ENCODE measurements at places on chromosomes 4 and X.

DNA sequence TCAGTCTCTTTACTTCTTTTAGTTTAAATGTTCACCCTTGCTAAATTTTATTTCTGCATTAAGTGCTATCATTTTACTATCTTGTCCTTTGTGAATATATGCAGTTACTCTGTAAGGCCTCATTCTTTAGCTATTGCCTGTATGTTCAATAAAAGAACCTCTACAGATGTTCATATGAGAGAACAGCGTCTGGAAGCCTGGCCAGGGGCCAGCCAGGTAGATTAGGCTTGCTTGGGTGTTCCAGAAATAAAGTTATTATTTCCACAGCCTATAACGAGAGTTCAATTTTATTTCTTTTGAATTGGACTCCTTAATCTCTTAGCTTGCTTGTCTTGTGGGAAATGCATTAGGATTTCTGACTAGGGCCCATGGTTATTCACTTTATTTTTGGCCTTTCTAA is 214.5 kb downstream of the TLL1 start:
- no peak for DNase-seq

DNA sequence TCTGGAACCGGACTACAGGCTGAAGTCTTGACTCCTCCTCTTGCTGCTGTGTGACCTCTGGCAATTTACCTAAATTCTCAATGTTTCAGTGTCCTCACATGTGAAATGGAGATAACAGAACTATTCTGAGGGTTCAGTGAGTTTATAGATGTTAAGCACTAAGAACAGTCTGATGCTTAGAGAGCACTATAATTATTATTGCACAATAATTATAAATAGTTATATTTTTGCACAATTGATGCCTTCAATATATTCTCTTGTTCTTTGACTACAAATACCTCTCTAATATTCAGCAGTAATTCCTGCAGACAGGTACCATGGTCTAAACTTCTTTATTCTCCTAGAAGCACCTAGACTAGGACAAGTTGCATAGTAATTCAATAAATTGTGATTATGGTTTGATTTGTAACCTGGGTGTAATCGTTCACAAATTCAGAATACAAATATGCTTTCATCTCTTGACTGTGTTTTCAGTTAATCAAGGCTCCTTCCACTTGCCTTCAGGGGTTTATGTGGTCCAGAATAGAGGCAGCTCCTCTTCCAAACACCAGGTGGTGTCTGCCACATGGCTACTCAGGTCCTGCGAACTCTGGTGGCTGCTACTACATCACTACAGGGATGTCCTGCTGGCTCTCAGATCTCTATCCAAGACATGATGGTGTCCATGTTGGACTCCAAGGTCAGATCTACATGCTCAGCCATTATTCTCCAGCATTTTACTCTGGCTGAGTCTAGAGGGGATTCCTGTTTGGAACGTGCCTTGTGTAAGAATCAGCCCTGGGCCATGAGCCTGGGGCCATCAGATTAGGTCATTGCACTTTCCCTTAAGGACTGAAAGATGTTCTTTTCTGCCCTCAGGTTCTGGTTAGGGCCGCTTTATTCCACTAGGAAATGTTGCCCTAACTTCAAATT is 103.4 kb downstream of the QRFPR start:
- no peak for DNase-seq

GRCh38 chr4:113694008-113694407 is 67.5 kb downstream of the CAMK2D start:
- DNase-seq: no peak

DNA sequence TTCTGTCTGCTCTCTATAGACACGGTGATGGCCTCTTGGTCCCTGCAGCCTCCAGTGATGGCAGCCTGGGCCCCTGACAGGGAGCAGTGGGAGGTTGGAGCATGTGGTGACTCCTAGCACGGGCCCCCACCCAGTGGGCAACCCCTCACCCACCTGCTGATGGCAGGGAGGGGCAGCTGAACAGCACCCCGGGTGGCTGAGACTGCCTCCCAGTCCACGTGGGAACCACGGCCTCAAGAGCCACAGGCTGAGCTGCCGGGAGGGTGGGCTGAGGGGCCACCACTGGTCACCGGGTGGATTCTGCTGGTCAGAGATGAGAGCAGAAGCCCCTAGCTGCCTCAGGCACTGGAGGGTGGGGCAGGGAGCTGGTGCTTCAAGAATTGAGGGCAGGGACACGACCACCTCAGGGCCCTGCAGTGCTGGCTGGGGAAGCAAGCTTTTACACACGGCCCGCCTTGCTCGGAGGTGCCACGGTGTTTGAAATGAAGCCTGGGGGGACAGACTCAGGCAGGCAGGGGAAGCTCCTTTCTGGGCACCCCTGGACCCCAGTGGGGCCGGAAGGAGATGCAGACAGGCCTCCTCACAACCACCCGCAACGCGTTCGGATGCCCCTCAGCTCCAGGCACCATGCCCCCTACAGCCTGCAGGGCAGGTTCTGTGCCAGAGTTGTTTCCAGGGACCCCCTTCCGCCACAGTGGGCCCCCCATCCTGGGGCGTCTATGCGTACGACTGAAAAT is 6.3 kb upstream of the HAUS3 start:
- no peak for DNase-seq

GRCh38 chrX:20383477-20383876 is 116.8 kb upstream of the RPS6KA3 start:
- DNase-seq: no peak

GRCh38 chrX:65551086-65551485 is 16.5 kb upstream of the LAS1L start:
- no peak for DNase-seq

GRCh38 chr4:176708771-176709311 is 83.9 kb downstream of the VEGFC start:
- DNase-seq: no peak

DNA sequence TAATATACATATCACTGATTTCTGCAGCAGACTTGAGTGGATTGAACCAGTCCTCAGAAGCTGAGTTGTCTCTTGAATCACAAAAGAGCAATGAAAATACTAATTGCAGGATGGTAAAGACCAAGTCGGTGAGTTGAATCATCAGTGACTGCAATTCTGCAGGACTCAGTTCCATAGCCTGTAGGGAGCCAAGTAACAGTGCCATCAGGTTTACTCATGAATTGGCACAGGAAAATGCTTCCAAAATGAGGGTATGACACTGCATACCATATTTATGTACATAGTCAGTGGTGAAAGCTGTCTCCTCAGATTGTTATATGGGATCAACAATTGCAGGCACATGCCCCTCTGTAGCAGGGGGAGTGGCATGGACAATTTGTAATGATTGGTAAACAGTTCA is 192.8 kb downstream of the CCNG2 start:
- DNase-seq: no peak

DNA sequence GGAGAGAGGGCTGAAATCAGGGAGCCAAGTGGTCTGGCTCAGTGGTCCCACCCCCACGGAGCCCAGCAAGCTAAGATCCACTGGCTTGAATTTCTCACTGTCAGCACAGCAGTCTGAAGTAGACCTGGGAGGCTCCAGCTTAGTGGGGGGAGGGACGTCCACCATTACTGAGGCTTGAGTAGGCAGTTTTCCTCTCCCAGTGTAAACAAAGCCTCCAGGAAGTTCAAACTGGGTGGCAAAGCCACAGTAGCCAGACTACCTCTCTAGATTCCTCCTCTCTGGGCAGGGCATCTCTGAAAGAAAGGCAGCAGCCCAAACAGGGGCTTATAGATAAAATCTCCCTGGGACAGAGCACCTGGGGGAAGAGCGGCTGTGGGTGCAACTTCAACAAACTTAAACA is 88.1 kb downstream of the NPFFR2 start:
- no peak for DNase-seq

GRCh38 chrX:24426340-24426913 is 38.7 kb upstream of the PDK3 start:
- DNase-seq: no peak

GRCh38 chrX:44747969-44748368 is 95.9 kb upstream of the DUSP21 start:
- no peak for DNase-seq

GRCh38 chr4:8648296-8648695 is 55.7 kb downstream of the CPZ start:
- DNase-seq: no peak

DNA sequence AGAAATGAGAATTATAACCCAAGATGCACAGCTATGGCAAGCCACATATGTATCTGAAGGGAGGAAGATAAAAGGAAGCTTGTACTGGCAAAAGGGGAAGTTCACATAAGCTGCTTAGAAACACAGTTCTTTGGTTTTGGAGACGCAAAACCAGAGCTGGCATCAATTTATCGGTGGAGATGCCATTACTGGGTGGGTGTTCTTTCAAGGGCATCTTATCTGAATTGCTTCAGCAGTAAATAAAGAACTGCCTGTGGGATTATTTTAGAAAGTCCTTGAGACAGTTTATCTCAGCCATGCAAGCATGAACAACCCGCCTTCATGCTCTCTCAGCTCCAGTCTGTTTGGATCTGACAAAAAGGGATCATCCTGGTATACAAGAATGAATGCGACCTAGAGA is 60.8 kb downstream of the DDX60 start:
- no peak for DNase-seq

DNA sequence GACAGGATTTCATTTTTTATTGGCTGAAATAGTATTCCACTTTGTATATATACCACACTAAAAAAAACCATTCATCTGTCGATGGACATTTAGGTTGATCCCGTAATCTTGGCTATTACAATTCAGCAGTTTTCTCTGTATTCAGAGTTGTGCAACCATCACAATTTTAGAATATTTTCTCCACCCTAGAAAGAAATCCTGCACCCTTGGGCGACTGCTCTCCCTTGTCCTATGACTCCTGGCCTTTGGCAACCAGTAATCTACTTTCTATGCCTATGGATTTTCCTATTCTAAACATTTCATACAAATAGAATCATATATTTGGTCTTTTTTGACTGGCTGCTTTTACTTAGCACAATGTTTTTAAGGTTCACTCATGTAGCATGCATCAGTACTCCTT is 84.7 kb downstream of the NCAPG start:
- no peak for DNase-seq

DNA sequence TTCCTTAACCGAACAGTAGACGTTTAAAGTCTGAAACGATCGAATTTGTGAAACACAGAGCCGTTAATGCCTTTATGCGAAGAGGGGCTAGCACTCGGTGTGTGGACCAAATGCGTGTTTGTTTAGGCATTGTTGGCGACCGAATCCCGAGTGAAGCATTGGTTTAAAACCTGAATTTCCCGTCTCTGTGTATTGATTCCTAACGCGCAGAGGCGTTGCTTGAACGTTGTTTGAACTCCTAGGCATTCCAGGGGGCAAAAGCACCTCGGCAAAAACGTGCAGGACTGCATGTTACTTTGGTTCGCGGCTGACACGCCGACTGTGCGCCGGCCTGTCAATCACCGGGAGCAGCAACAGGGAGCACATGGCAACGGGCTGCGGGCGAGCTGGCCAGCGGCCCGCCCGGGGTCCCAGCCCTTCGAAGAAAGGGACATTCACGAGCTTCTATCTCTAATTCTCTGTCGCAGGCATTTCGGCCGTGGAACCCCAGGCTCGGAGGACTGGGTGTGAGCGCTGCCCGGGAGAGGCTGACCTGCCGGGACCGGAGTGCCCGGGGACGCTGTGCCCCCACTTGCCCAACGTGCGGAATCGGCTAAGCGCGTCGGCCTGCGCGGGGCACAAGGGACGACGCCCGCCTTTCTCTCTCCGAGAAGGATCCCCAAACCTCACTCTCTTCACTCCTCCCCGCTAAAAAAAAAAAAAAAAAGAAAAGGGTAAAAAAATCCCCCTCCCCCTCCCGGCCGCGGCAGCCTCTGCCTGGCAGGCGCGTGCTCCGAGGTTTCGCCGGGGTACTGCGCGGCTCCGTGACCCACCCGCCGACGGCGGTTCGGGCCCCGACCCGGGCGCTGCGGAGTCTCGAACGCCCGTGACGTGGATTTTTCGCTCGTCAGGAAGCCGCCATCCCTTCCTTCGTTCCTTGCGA is 810 bp downstream of the SPRY1 start:
- DNase-seq: peak; percentile 30

DNA sequence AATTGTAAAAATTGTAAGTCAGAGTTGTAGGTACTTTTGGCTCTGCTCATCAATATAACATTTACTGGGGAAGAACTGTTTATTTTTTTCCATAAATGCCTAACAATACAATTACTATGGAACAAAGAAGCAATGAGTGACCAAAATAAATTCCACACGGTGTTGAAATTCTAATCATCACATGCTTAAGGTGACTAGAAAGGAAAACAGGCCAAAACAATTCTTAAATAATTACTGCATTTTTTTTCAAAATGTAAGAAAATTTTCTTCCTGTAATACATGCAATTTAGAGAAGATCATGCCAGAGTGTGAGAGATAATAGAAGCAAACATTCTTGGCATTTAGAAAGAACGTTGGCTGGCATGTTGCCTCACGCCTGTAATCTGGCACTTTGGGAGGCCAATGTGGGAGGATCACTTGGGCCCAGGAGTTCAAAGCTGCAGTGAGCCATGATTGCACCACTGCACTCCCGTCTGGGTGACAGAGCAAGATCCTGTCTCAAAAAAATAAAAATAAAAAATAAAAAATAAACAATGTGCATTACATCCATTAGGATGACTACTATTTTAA is 22.5 kb downstream of the C4orf46 start:
- DNase-seq: no peak

DNA sequence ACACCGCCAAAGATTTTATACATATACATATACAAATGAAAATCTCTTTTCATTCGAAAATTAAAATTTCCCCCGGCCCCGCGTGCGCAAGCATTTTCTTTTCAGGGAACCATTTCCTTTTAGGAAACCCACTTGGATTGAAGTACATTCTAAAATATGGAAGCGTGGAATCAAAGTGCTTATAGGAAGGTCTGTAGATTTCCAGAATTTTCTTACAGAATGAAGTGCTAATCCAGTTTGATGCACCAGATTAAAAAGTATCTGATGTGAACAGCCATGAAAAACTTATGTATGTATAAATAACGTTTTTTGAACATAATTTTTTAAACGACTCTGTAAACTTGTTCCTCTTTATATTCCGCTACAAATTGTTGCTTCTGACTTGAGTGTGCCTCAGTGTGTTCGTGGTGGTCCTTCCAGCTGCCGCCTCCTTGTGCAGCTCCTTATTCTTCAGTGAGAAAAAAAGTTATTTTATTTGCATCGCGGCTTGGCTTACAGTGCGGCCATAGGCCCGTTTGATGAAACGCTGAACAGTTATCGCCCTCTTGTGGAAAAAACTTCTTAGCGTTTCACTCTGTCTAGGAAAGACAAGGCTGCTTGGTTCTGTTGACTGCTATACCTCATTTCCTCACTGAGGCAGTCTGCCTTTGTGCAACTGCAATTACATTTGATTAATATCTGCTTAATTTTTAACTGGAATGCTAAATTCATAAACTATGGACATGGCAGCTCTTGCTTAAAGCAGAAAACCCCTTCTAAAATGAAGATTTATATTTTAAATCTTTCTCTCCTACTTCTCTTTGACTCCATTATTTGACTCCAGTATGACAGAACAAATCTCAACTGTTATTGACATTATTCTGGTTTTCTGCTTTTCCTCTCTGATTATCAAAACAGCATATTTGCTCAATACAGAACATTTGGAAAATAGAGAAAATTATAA is 4.7 kb upstream of the NKX6-1 start:
- DNase-seq: no peak

GRCh38 chr4:119765951-119766350 is 137.3 kb upstream of the PDE5A start:
- no peak for DNase-seq

GRCh38 chrX:119497185-119497584 is 28.9 kb downstream of the SLC25A5 start:
- DNase-seq: no peak

GRCh38 chr4:29390921-29391320 is 1329.2 kb upstream of the PCDH7 start:
- DNase-seq: no peak

Data from stimulated activated CD4-positive, alpha-beta T cell treated with anti-CD3 and anti-CD28 coated beads, Interleukin-2, amount 100 ng/mL, for 4 hours (primary cell).